ENCODE measurements at places on chromosomes 13 and 19.

DNA sequence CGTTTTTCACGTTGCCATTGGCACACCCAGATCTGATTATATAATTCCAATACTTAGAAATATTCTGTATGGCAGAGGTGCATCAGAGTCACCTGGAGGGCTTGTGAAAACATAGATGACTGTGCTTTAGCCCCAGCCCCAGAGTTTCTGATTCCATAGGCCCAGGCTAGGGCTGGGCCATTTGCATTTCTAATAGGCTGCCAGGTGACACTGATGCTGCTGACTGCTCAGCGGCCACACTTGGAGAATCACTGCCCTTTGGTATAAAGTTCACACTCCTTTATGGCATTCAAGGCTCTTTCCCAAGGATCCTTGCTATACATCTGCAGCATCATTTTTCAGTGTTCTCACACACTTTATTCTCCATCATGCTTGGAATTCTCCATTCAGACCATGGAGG, 137.1 kb downstream of the AKAP11 start:
- DNase-seq: no peak

GRCh38 chr19:12667731-12668302, 1.2 kb downstream of the WDR83 start:
- no peak for DNase-seq

GRCh38 chr19:24098359-24098758, 11.4 kb downstream of the ZNF254 start:
- no peak for DNase-seq

DNA sequence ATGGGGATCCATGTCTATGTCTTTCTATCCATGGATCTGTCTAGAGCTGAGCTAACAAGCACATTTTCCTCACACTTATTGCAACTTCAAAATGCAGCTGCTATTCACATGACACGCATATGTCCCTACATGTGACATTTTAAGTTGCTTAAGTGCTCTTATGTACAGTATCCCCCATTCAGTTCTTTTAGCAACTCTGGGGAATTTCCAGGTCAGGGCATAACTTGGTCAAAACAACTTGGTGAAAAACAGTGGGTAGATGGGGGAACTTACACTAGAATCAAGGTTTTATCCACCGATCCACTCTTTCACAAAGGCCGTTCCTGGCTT, 73.0 kb downstream of the COL4A1 start:
- no peak for DNase-seq

GRCh38 chr13:83184819-83185218, 697.5 kb downstream of the SLITRK1 start:
- DNase-seq: peak; percentile 38

GRCh38 chr19:38304866-38305429, 897 bp downstream of the C19orf33 start:
- DNase-seq: no peak

- no peak for DNase-seq
Measured at GRCh38 chr13:47646298-47646697, 354.8 kb downstream of the SUCLA2 start.

DNA sequence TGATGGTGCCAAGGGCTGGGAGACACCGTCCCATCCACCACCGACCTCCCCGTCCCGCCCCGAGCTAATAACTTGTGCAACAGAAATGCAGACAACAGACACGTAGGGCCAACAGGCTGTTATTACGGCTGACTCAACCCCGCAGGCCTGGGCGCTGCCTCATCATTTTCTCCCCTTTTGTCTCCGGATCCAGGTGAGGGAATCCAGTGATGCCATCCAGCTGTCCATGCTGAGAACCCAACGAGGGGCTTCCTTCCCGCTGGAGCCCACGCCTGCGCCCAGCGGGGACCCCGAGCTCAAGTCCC, 6.4 kb upstream of the DIRAS1 start:
- DNase-seq: no peak

DNA sequence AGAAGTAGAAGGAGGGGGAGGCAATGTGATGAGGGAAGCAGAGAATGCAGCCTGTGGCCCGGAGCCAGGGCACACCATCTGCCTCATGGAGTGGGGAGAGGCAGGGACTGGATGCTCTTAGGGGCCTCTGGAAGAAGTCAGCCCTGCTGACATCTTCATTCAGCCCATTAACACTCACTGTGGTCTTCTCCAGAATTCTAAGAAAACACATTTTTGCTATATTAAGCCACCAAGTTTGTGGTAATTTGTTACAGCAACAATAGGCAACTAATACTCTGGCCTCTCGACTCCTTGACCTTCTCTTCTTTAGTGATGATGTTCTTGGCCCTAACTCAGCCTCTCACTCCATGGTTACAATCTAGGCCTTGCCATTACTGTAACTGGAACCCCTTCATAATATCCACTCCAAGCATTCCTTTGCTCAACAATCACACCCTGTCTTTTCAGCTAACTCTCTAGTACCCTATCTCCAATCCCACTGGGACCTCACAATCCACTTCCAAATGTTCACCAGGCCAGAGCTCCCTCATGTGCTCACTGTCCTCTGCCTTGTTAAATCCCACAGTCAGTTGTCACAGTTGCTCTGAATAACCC, 98.5 kb downstream of the MIPEP start:
- DNase-seq: peak; percentile 96

DNA sequence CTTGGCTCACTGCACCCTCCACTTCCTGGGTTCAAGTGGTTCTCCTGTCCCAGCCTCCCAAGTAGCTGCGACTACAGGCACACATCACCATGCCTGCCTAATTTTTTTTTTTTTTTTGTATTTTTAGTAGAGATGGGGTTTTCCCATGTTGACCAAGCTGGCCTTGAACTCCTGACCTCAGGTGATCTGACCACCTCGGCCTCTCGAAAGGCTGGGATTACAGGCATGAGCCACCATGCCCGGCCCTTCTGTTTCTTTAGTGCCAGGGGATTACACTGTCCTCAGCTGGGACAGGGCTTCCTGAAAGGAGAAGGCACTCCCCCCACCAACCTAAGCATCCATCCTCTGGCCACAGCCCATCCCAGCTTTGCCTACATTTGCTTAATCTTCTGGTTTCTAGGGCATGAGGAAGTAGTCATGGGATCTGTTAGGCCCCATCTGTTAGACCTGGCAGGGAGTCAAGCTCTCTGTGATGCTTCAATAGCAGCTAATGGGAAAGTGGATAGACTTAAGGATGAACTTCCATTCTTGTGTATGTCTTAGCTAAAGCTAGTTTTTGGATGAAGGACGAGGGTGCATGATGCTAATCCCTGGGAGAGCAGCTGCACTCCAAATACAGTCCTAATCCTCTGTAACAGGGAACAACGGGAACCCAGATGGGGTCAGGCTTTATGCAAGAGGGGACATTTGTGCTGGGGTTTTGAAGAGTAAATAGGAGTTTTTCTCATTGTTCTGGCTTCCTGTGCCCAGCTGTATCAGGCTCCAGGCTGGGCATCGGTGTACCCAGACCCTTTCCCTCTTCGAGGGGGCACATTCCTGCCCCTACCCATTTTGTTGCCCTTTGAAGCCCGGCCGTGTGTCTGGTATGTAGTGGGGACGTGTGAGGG, 2.6 kb downstream of the VAV1 start:
- DNase-seq: no peak

- DNase-seq: no peak
Measured at GRCh38 chr13:25686831-25687470, 315.2 kb downstream of the ATP8A2 start.

DNA sequence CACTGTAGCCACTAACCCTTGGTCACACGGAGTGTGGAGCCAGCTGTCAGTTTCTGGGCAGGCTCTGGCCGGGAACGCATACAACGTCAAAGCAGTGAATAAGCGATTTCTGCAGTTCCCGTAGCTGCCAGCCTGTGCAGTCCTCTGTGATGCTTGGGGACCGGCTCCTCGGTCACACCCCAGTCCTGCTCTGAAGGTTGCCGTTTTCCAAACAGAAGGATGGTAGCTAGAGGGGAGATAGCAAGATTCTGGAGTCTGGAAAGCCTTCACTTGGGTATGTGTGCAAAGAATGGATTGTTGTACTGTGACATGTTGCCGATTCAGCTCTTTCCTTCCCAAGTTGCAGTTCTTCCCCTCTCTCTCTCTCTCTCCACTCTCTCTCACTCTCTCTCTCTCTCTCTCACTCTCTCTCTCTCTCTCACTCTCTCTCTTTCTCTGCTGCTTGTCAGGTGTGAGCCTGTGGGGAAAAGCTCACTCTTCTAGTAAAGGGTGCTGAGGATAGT, 38.7 kb upstream of the C1QTNF9 start:
- peak; percentile 32 for DNase-seq

- DNase-seq: no peak
Measured at GRCh38 chr13:24243302-24243701, 66.1 kb upstream of the C1QTNF9 start.

DNA sequence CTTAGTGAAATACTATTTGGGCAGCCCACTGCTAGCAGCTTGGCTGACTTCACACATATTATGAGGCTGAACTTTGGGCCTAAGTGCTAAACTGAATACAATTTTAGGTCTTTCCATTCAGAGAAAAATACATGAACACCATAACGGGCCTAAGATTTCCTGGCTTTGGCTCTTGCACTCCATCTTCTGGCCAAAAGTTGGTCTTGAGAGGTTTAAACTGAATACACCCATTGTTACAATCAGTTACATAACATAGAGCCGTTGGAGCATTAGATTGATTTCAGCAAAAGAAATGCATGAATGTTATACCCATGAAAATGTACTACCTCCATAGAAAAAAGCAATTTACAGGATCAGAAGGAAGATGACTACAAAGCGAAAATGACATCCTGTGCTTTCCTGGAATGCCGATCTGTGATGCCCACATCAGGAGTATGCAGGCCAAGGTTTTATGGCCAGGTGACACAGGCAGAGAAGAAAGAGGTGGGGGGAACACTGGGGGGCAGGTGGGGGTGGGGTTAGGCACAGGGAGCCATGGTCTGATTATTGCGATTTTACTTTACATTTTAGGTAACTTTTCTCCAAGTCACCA, 11.1 kb upstream of the SHISA2 start:
- peak; percentile 54 for DNase-seq

- peak; percentile 46 for DNase-seq
Measured at GRCh38 chr13:28530729-28531076, 35.8 kb upstream of the FLT1 start.

DNA sequence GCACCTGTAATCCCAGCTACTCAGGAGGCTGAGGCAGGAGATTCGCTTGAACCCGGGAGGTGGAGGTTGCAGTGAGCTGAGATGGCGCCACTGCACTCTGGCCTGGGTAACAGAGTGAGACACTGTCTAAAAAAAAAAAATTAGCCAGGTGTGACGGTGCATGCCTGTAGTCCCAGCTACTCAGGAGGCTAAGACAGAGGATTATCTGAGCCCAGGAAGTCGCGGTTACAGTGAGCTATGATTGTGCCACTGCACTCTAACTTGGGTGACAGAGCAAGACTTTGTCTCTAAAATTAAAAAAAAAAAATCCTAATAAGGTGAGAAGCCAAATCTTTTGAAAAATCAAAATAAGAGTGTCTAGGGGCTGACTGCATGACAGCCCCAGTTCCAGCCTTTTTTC, 9.7 kb upstream of the CEBPA start:
- DNase-seq: no peak

DNA sequence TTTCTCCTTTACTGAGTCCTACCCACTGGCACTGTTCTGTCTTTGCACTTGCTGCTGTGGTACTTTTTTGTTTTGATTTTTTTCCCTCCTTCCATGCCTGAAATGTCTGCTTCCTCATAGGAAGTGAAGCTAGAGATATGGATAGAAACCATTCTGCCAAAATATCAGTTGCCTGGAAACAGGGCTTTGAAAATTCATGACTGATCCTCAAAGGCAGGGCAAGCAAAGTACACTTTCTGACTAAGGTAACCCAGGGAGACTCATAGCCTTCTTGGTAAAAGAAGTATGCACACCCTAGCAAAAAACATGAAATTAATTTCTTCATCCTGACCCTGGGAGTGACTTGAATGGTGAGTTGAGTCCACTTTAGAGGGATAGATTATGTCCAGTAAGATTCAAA, 329.8 kb downstream of the MYO16 start:
- no peak for DNase-seq

DNA sequence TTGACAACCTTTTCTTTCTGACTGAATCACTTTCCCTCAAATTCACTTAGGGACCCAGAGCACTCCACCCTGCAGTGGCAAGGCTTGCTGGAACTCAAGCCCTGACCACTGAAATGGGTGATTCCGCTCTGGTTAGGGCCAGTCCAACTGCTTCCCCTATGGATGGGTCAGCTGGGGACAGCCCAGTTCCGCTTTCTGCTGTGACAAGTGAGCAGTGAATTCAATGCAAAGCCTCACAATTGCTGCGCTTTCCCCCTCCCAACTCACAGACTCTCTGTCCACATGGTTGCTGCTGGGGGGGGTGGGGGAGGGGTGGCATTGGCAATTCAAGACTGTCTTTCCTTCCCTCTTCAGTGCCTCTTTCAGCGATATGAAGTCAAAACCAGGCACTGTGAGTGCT, 18.7 kb downstream of the CD70 start:
- DNase-seq: no peak

DNA sequence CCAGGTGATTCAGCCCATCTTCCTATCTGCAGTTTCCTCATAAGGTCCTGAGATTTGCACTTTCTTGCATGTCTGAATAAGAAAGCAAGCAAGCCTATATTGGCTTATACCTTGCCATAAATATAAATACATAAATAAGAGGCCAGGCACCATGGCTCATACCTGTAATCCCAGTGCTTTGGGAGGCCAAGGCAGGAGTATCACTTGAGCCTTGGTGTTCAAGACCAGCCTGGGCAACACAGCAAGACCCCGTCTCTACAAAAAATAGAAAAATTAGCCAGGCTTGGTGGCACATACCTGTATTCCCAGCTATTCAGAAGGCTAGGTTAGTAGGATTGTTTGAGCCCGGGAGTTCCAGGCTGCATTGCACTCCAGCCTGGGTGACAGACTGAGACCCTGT, 5.5 kb upstream of the GPATCH1 start:
- DNase-seq: no peak

GRCh38 chr19:18506101-18506930, 15.6 kb downstream of the ELL start:
- DNase-seq: no peak

DNA sequence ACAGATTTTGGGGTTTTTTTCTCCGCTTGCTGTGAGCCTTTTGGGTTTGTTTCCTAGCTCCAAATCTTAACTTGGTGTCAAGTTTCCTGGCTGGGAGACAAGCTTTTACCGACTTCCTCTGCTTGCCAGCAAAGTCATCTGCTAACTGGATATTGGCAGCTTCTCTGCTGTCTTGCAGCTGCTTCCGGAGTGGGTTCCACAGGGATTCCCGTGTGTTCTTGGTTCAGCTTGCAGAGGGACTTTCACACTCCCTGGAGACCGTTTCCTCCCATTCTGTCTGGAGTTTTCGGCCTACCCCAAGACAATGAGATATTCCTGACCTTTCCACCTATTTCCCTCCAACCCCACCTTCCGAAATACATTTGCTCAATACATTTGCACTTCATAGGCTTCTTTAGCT, 2.2 kb upstream of the COLGALT1 start:
- peak; percentile 85 for DNase-seq
